ENCODE measurements at places on chromosomes 13 and 19.
A peak's percentile ranks its signal among the peaks of the same experiment; 100 is the strongest.

GRCh38 chr19:2273356-2274184, 8.4 kb downstream of the PEAK3 start:
- DNase-seq, result peak; percentile 73

DNA sequence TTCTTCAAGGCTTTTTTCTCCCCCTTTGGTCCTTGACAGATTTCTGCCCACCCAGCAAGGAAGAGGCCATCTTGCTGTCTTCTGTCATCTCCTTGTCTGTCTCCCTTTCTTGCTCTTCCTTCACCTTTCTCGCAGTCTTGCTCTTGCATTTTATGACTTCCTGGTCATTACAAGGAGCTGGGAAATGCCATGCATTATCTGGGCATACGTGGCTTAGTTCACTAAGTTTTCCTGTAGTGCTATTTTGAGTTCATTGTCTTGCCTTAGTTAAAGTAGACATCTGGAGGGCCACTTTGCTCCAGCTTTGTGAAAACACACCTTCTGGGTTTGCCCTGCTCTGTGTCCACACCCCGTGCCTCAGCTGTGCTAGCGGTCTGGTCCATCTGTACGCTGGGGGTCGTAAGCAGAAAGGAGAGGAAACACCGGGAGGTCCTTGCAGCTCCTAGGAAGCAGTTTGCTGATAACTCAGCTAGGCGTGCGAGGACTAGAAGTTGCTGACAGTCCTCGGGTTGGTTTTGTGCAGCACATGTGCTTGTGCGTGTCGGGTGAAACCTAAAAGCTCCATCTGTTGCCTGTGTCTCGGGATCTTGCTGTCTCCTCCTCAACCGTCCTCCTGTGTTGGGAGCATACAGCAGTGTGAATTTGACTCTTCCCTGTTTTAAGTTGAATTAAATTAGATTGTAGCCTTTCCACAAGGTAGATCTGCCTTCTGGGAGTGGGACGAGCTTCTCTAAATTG, 59.4 kb downstream of the ARHGEF7 start:
- DNase-seq, result no peak

DNA sequence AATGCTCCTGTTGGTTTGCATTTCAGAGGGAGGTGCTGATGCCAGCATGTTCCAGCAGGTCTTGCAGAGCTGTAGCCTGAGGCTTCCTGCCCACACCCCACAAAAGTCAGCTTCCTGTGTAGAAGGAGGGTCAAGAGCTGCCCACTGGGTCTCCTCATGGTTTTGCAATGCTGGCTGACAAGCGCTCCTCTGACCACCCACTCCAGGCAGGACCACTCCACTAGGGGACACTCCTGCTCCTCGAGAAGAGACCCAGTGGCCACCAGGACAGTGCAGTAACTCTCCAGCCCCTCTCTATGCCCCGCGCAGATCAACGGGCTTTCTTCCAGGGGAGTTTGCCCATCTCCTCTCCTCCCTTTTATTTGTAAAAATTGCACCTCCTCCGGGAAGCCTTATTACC, 72.9 kb upstream of the UQCRFS1 start:
- no peak for DNase-seq

DNA sequence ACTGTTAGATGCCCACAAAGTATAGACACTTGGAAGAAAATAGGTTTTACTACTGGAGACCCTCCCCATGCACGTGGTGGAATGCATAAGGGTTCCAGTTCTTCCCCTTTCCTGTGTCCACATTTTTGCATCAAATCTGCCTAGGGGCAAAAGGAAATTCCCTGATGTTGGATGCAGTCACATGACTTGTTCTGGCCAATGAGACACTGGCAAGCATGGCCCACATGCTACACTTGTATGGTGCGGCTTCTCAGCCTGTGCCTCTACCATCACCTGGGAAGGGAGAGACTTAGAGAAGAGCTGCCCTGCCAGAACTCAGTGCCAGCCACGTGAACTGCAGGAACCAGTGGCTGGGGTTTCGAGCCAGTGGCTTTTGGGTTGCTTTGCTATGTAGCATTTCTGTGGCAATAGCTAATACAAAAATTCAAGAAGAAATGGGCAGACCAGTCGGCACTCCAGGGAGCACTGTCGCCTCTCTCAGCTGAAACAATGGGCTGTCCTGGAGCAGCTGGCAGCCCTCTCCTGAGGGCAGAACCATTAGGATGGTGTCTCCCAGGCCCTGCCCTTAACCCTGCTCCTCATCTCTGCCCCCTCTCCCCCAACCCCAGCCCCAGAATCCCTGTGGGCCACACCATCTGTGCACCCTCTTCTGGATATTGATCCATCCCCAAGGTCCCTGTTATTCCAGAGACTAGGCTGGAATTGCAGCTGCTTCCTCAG, 634.0 kb downstream of the UQCRFS1 start:
- DNase-seq, result no peak

- no peak for DNase-seq
These were observed 283.4 kb upstream of the KLHL1 start for GRCh38 chr13:70391678-70392077.

- DNase-seq, result no peak
These were observed 365.4 kb downstream of the ITGBL1 start for GRCh38 chr13:101817898-101818297.

GRCh38 chr13:35210261-35210660, 266.2 kb downstream of the MAB21L1 start:
- no peak for DNase-seq
